Neuronal stem cell (in vitro differentiated cells): ENCODE measurements at places on chromosomes 11 and 22.

- peak; percentile 64 for DNase-seq
Observed at GRCh38 chr22:22877523-22878210, 9.9 kb upstream of the IGLL5 start.

GRCh38 chr11:106551744-106552673 lies 466.3 kb downstream of the GUCY1A2 start:
- DNase-seq: no peak

GRCh38 chr22:45817745-45818423 lies 146.2 kb downstream of the ATXN10 start:
- no peak for DNase-seq

DNA sequence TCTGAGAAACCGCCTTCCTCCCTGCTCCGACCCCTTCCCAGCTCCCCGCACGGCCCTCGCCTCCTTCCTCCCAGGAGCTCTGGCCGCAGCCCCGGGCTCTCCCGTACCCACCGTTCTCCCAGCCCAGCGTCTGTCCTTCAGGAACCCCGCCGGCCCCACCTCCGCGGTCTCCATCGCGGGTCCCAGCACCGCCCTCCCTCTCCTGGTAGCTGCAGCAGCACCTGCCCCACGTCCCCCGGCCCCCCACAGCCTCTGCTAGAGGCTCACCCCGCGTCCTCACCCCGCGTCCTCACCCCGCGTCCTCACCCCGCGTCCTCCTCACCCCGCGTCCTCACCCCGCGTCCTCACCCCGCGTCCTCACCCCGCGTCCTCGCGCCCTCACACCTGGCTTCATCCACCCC lies 85.9 kb downstream of the WNT7B start:
- no peak for DNase-seq

- DNase-seq: no peak
Observed at GRCh38 chr11:57274904-57275498, 38.0 kb upstream of the APLNR start.

DNA sequence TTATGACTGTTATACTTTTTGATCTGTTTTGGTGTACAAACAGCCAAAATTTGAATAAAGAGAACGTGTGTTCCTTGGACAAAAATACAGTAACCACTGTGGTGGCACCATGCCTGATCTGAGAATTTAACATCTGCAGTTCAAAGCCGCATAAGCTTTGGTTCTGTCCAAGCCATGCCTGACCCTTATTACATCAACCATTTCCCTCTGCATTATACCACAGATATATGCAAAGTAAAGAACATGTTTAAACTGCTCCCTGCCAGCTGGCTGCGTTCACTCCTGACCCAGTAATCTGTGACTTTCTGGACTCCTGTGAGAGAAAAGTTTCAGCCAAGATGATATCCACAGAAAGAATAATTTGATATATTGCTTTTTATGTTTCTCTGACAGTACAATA lies 890.5 kb upstream of the ANO3 start:
- no peak for DNase-seq

GRCh38 chr22:27252282-27253049 lies 549.1 kb downstream of the MN1 start:
- DNase-seq: no peak

DNA sequence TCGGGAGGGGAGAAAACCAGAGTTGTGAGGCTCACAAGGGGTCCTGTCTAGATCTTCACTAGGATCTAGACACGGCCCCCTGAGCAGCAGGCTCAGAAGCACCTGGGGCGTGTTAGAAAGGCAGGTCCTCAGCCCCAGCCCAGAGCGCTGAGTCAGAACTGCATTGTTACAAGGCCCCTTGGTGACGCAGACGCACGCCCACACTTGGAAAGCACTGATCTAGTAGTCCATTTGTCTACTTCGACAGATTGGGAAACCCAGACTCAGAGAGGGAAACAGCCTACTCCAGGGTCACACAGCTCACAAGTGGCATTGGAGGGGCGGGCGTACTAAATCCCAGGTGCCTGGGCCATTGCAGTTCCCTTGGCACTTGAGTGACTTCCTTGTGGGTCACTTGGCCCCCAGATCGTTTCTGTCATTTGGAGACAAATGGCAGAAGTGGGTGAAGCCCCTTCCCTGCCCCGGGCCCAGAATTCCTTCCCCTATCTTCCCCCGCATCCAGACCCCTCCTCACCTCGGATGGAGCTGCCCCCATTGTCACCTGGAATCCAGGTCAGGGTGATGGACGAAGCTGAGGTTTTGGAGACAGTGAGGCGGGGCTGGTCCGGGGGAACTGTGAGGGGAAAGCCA lies 110.8 kb downstream of the CEP164 start:
- DNase-seq: no peak

DNA sequence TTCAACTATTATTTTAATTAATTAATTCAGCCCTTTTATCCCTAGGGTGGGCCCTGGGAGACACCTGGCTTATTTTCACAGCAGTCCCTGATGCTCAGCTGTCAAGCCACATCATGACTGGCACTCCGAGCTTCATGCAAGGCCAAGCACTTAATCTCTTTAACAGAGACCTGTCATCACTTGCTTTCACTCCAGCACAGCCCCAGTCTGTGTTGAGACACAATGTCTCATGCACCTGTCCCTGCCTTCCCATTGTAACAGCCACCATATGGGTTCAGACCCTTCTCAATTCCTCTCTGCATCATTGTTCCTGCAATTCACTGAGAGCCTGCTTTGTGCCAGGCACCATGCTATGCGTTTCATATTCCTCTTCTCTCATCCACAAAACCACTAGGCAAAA lies 222.2 kb upstream of the TENM4 start:
- no peak for DNase-seq

DNA sequence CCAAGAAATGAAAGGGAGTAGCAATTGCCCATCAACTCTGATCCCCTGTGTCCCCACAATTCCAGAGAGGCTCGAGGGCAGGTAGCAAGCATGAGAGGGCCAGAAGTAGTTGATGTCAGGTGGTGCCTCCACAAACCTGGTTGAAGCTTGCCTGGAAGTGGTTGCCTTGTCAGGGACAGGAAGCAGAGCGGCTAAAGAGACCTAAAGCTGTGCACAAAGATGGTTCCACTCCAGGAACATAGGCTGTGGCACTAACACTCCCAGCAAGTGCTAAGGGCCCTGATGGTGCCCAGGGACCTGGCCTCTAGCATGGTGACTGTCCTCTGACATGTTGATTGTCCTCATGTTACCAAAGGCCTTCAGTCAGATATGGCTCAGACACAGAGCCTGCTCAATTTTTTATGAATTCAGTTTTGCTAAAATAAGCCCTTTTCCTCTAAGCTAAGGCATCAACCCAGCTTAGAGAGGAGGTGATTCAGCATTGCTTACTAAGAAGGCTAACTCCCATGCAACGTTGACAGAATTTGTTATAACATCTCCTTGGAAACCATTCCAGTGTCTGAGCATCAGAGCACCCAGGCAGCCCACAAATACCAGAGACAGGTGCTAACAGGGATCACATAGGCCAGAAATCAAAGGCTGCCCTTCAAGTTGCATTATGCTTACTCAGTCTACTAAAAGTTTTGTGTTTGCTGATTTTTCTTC lies 196.3 kb upstream of the ARHGAP20 start:
- no peak for DNase-seq

- no peak for DNase-seq
Observed at GRCh38 chr11:74950374-74950969, 1.4 kb downstream of the SPCS2 start.

DNA sequence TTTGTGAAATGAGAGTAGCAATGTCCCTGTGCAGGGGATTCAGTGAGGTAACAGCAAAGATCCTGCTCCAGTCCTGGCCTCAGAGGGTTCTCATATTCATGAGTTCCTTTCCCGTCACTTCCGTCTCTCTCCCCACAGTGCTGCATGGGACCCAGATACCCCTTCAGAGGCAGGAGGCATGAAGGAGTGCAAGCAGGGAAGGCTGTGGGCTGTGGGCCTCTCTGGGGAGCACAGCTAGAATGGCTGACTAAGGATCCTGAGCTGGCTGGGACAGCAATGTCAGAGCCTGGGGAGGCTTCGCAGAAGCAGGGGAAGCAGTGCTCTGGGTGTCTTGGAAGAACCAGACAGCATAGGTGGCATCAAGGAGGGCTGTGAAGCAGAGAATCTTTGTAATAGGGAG lies 13.0 kb downstream of the PKNOX2 start:
- DNase-seq: no peak

GRCh38 chr22:30305519-30305905 lies 16.2 kb upstream of the CASTOR1 start:
- DNase-seq: no peak

- no peak for DNase-seq
Observed at GRCh38 chr22:33789690-33790253, 130.5 kb downstream of the LARGE1 start.

- DNase-seq: no peak
Observed at GRCh38 chr11:100689141-100689540, 2.1 kb downstream of the ARHGAP42 start.

DNA sequence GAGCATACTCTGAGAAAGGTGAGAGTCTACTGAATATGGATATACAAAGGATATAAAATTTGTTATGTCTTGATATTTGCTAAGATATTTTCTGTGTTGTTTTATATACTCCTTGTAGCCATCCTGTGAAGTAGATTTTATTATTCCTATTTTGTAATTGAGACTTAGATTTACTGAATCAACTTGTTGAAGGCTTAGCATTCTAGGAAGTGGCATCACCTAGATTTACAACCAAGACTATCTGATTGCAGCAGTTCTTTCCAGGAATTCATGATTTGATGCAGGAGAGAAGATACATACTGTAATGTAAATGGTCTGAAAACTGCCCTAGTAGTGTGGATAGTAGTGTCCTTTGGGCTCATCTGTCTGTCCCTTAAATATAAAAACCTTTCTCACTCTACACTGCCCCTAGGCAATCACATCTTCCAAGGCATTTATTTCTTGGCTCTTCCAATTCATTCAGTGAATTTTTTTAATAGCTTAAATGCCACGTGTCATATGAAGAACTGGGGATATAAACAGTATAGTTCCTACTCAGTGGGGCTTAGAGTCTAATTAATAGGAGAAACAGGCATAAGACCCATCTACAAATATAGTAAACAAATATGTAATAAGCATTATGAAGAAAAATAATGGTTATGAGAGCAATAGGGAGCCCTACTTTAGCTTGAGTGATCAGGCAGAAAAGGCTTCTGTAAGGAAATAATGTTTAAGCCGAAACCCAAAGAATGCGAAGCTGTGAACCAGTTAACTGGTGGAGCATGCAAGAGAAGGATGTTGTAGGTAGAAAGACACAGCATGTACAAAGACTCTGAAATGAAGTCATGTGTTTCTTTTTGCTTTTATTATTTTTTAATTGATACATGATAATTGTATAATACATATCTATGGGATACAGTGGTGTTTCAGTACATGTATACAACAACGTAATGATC lies 13.6 kb downstream of the IPO7 start:
- no peak for DNase-seq

DNA sequence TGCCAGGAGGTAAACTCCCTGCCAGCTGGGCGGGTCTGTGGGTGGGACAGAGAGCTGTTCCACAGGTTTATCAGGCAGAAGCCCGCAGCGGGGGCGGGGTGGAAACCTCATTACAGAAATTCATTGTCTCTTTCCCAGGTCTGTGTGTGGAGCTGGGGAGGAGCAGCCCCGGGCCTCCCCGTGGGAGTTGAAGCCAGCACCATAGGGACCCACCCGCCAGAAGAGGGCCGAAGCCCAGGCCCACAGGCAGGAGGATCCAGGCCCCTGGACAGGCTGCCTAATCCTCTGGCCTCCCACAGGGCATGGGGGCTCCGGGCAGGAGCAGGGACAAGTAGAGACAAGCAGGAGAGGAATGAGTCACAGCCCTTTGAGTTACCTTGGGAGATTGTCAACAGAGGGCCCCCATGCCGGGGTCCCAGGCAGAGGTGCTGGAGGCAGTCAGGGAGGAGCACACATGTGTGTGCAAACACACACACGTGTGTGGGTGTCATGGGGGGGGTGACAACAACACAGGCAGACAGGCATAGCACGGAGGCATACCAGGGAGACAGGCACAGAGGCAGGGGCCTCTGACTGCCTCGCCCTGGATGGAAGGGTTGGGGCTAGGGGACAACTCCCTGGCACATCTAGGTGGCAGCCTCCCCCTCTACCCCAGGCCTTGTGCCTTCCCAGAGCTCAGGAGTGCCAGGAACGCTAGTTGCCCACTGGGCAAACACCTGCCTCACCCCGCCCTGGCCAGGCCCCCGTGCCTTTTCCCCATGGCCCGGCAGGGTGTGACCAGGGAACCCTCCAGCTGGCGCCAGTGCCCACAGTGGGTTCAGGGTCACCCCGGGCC lies 1.4 kb downstream of the CDC42BPG start:
- no peak for DNase-seq

DNA sequence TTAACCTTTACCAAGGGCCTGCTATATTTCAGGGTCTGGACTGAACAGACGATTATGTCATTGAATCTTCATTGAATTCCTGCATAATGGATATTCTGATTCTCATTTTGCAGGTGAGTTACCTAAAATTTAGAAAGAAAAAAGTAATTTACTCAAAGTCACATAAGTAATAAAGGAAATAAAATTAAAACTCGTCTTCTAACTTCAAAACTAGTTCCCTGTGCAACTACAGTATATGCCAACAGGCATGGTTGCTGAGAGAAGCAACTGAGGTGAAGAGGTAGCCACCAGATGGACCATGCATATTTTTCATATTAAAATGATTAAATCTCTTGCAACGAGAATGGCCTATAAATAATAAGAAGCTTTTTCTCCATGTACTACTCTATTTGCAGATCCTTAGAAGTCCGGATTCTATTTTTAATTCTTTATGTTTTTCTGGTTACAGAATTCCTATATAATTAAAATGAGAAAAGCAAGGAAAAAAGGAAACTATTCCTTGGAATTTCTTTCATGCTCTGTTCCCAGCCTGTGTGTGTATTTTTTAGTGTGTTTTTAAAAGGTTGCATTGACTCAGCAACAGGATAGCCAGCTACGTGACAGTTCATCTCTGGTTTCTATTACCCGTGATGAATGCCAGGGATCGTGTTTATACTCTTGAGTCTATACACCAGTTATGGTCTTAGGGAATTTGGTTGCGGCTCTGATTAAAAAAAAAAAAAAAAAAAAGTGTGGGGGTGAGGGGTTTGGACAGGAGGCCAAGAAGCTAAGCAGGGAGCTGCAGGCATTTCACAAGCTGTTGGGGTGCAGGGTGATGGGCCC lies 186.8 kb downstream of the ETS1 start:
- DNase-seq: no peak

DNA sequence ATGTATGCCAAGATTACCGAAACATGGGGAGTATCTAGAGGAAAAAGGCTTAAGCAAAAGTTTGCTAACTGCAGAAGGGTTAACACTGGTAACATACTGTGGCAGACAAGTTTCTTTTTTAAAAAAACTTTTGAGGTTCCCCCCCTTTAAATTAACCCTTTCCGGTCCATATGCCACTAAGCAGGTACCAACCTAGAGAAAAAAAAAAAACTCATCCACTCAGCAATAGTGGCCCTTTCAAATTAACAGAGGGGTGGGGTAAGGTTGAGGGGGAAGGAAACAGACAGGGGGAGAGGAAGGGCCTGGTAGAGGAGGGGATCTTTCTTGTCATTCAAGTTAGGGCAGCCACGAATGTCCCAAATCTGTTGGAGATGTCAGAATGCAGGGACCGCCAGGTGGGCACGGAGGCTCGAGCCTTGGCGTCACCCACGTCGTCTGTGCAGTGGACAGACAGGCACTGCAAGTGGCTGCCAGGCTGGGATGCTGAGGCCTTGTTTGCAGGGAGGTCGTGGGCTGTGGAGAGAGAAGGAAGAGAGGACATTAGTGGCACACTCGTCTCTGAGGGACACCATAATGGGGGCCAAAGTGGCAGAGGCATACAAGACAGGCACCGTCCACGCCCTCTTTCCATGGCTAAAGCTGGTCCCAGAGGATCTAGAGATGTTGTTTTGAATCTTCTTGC lies 50.8 kb downstream of the MN1 start:
- no peak for DNase-seq
